AG20443 (cell line): ENCODE measurements at places on chromosomes 7 and 10.

DNA sequence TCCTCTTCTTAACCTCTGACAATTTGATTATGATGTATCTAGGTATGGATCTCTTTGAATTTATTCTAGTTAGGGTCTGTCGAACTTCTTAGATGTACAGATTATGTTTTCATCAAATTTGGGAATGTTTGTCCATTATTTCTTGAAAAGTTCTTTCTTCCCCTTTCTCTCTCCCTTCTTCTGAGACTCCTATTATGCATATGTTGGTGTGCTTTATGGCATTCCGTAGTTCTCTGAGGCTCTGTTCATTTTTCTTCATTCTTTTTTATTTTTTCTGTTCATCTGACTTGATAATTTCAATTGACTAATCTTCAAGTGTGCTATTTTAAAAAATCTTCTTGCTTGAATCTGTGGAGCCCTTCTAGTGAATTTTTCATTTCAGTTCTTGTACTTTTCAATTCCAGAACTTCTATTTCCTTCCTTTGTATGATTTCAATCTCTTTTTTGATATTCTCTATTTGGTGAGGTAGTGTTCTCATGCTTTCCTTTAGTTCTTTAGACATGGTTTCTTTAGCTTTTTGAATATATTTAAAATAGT is 79.8 kb downstream of the TMEM270 start:
- DNase-seq = no peak

- DNase-seq = no peak
Observed at GRCh38 chr7:90834771-90835170, 238.7 kb downstream of the CDK14 start.

DNA sequence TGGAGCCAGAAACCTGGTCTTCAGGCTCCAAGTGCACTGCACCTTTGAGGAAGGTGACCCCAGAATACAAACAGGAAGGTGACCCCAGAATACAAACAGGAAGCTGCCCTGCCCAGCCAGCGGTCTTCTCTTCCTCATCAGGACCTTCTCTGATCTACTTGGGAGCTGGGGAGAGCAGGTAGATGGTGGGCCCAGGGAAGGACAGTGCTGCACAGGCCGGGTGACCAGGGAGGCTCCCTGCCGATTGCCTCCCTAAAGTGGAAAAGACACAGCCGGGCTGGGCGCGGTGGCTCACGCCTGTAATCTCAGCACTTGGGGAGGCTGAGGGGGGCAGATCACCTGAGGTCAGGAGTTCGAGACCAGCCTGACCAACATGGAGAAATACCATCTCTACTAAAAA is 151.8 kb upstream of the CHST15 start:
- no peak for DNase-seq

DNA sequence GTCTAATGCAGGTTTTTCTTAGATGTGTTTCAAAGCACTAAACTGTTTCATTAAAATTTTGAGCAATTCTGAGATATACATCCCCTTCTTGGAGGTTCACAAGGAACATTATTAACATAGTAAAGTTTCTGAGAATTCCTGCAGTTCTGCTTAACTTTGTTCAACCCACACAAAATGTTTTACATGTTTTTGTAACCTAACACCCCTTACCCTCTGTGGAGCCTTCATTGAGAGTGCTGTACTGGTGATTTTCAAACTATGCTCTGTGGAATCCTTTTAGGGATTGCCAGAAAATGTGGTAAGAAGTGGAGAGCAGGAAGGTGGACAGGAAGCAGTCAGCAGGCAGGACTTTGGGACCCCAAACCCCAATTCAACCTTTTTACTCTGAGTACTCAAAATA is 53.6 kb upstream of the ABCB5 start:
- DNase-seq = no peak

DNA sequence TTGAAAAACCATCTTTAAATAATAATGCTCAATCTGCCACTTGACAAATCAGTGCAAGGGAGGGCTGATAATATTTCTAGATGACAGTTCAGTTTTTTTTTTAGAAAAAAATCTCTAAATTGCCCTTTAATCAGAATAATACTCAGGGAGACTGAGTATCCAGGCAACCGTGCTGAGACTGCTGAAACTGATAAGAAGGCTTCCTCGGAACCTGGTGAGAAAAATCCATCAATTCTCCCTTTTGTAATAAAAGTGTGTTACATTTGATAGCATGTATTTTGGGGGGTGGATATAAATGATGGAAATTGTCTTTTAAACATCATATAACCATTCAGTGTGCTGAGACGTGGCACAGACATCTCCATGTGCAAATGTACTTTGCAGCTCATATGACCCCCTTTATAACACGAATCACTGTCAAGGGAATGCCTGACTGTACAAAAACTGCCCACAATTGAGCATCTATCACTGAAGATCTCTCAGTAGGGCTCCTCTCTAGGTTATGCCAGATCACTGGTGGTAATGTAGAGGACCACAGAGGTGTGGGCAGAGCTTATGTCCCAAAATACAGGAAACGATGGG is 491.1 kb upstream of the ADARB2 start:
- no peak for DNase-seq

DNA sequence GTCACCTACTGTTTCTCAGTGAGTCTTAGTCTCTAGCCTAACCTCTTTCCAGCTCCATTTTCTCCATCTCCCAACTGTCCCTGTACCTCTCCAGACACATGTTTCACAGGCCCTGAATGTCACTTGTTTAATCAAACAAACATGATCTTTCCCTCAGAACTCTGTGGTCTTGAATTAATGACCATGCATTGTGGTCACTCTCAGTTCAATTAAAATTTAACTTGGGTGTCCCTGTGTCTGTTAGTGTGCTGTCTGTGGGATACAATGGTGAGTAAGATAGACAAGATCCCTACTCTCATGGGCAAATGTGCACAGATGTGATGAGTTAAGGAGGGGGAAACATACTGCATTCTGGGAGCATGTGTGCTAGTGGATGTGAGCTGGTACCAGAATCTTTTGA is 65.0 kb downstream of the RBM33 start:
- DNase-seq = no peak

GRCh38 chr7:95886501-95887090 is 114.2 kb downstream of the DYNC1I1 start:
- no peak for DNase-seq

DNA sequence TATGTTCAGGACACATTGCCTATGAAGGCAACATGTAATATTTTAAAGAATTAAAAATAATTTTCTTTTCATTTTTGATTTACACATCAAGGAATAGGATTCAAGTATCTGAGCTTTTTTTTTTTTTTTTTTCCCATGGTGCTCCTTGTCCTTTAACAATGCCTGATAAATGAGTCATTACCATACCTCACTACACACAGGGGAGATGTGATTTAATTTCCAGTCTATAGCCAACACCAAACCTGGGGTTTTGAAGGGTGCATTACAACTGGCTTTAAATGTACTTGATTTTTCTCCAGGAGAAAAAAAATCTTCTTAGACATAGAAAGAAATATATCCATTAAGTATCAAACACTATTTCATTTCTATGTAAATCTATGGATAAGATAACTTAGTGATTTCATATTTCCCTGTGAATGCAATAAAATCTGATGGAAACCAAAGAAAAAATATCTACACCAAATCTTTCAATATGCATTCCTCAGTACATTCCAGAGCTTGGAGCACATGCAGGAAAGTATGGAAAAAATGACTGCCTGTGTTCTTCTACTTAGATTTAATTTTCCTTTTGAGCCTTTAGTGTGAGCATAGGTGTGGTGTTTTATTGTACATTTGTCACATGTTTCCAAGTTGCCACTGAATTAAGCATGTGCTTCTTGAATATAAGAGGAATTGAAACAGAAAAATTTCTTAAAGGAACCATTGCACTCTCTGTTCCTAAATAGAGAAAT is 204.8 kb upstream of the MEOX2 start:
- peak; percentile 21 for DNase-seq

- peak; percentile 95 for DNase-seq
Observed at GRCh38 chr10:43105102-43105955, 28.5 kb downstream of the RET start.

GRCh38 chr7:130951303-130951975 is 217.4 kb upstream of the KLF14 start:
- no peak for DNase-seq

DNA sequence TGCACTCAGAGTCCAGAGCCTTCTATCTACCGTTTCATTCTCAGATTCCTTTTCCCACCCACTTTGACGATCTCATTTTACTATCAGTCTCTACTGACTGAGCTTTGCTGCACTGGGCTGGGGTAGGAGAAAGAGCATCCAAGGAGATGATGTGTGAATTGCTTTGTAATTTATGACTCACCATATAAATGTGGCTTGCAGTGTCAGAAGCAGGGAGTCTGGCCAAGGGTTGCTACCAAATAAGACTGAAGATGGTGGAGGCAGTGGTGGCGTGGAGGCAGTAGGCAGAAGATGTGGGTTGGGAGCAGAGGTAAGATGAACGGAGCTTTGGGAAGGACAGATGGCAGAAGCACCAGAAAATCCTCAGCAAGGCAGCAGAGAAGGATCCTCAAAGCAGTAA is 73.3 kb upstream of the AGK start:
- DNase-seq = no peak

DNA sequence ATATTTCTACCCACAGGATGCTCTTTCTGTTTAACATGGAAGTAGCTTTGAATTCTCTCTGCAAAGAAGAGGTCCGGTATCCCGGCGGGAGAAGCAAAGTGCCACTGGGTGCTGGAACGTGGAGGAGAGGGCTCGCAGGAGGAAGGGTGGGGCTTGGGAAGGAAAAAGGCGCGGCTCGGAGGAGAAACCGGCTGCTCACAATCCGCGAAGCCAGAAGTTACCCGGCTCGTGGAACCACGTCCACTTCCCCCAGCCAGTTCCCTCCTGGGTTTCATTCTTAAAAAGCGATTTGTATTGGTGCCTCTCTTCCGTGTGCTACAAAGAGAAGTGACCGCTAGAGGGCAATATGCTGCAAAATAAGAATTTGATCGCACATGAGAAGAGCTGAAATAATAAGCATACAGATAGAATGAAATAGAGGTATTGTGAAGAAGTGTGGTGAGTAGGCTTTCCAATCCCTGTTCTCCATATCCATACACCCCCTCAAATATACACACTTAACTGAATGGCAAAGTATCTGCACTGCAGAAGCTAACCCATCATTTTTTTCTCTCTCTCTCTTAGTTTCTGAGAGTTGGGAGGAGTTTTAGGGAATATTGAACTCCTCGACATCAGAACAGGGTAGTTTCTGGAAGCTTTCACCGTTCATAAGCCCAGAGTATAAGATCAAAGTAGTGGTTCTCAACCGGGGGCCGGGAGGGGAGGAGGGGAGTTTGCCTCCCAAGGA is 31.1 kb downstream of the TRIL start:
- peak; percentile 82 for DNase-seq

DNA sequence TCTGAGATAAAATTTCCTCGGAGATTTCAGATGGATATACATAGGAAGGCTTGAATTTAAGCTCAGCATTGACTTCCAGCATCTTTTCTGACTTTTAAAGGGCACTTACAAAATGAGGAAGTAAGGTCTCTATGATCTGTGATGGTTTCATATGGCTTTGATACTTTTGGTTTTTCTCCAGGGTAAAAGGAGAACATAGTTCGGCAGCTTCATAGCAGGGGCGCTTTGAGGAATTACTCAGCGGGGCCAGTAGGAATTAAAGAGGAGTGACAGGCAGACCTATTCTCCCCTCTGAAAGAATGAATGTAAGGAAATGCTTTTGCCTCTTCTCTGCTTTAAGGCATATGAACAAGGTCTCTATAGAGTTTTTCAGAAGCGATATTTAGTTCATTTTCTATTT is 80.0 kb upstream of the PCDH15 start:
- no peak for DNase-seq

DNA sequence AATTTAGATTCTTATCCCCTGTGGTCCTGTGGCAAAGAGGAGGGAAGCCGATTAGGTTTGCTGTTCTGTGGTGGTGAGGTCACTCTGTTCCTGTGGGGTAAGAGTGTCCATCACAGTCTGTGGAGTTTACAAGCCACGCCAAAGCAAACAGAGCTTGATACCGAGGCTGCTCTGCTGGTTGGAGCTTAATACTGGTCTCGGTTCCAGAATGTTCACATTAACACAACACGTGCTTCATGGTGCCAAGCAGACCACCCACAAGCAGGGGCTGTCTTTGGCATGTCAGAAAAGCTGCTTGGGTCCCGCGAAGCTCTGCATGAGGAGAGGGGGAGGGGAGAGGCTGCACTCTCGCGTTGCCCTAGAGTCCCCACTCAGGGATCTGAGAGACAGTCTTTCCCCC is 47.5 kb downstream of the DNAJB6 start:
- DNase-seq = no peak

DNA sequence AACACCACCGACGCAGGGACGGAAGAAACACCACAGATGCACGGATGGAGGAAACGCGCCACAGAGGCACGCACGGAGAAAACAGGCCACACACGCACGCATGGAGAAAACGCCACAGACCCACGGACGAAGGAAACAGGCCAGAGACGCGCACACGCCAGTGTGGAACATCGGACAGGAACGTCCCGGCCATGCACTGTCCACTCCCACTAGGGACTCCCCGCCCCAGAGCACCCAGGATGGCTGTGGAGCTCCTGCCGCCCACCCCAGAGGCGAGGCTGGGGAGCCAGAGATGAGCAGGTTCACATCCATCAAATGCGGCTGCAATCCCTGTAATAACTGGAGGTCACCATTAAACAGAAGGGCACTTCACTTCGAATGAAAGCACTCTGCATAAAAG is 17.3 kb downstream of the DIP2C start:
- DNase-seq = no peak

- DNase-seq = no peak
Observed at GRCh38 chr7:132548489-132549078, 27.7 kb downstream of the PLXNA4 start.

GRCh38 chr10:15253951-15254807 is 85.7 kb upstream of the NMT2 start:
- no peak for DNase-seq

DNA sequence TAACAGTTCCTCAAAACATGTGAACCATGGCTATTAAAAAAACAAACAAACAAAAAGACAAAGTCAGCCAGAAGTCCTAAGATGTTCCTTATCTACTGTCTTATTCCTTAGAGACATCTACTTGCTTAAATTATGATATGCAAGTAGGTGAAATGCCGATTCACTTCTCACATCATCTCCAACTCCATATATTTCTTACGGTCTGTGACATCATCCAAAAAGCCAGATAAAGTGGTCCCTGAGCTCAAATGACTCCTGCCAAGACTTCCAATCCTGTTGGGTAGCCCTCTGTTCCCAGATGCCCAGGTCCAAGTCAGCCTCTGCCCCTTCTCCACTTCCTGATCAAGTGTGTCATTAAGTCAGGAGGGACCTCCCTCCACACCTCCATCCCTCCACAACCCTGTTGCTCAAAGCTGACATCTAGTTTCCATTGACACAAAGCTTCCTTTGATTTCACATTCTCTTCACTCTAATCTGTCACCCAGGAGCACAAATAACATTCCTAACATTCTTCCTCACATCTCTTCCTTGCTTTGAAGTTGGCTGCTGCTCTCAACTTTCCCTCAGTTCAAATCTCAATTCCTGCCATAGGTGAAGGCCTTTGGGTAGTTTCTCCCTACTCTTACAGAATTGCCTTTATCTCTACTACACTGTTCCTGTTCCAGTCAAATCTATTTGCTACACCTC is 56.1 kb upstream of the PDLIM1 start:
- no peak for DNase-seq

DNA sequence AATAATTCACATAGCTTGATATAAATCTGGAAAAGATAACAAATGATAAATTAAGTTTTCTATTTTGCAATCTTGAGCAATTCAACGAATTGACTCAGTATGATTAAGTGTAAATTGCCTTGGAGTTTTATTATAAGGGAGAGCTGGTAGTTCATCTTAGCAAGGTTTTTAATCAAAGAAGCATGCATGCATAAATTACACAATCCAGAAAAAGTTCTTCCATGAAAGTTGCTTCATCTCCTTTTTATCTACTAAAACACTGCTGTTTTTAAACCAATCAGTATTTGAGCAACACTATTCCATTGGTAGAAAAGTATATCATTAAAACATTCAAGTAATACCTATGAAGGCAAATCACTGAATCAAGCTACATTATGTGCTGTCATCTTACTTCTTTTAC is 47.6 kb downstream of the POT1 start:
- DNase-seq = no peak
